Neural crest cell (in vitro differentiated cells): ENCODE measurements at places on chromosomes 2 and 18. TPM values are rescaled to one million over a fixed set of nuclear protein-coding genes. Genes with fewer than 3 reads are reported as not detected.
A peak's percentile ranks its signal among the peaks of the same experiment; 100 is the strongest.

GRCh38 chr18:54169431-54170403 is 54.8 kb downstream of the MBD2 start:
- DNase-seq: no peak

DNA sequence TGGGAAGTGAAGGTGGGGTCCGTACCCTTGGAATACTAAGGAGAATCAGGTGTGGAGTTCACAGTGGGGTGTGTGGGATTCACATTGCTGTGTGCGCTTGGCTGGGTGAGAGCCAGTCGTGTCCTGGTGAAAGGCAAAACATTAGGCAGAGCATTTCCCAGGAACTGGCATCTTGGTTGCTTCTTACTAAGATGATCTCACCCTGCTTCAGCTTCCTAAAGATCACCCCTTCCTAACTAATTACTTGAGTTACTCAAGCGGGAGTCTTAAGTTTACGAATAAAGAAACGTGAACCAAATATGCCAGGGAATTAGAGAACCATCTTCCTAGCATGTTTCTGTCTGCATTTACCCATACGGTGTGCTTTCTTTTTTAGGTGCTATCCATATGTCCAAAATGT is 122.9 kb downstream of the NCK2 start:
- DNase-seq: no peak

The FSIP2 gene
- total RNA-seq: 8.0 and 10.1 TPM in 2 replicates

GRCh38 chr2:7265286-7265685 is 348.1 kb downstream of the RNF144A start:
- no peak for DNase-seq

DNA sequence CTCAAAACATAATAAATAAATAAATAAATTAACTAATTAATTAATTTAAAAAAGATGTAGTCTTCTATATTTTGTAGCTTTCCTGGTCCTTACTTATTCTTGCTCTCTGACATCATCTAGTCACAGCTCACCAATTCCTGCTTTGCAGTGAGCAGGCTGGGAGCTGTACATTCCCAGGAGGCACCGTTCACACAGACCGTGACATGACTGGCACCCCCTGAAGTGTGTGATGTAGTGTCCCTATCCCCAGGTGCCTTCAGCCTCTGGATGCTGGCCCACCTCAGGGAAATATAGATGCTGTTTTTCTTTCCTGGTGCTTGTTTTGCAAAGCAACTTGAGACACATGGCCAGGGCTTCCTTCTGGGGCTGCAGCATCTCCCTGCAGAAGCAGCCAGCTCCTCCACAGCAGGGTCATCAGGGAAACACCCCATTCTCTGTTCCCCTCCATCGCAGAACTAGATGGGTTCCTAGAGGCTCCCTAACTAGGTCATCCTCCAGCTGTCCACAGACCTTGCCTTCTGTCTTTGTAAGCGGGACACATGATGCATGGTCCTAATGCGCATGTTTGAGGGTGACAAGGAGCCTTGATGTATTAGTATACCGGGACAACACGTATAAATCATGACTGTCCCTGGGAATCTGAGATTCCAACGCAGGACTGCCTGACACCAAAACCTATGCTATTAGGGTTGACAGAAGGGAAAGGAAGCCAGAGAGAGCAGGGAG is 76.4 kb downstream of the RHOB start:
- DNase-seq: no peak

The C2orf78 gene
- total RNA-seq: not detected in 2 replicates

DNA sequence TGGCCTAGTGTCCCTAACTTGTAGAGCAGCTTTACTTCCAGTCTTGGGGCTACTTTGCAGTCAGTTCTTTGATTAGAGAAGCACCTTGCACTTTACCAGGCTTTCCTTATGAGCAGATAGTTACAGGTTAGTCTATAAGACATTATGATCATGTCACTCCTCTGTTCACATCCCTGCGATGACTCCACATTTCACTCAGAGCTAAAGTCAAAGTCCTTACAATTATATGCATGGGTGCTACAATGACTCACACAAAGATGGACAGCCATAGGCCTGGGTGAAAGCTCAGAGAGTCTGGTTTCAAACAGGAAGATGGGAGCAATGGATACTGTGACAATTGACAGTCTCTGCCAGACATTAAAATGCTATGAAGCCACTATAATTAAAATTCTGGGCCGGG is 27.1 kb upstream of the SSB start:
- no peak for DNase-seq

- DNase-seq: no peak
These were observed 265.2 kb upstream of the SPHKAP start for GRCh38 chr2:228446734-228447133.

GRCh38 chr2:150486539-150487484 is 655 bp downstream of the RND3 start:
- peak; percentile 17 for DNase-seq

The AQP12B gene
- total RNA-seq: not detected in 2 replicates

The TP53I3 gene
- total RNA-seq: 38.3 and 40.8 TPM in 2 replicates

DNA sequence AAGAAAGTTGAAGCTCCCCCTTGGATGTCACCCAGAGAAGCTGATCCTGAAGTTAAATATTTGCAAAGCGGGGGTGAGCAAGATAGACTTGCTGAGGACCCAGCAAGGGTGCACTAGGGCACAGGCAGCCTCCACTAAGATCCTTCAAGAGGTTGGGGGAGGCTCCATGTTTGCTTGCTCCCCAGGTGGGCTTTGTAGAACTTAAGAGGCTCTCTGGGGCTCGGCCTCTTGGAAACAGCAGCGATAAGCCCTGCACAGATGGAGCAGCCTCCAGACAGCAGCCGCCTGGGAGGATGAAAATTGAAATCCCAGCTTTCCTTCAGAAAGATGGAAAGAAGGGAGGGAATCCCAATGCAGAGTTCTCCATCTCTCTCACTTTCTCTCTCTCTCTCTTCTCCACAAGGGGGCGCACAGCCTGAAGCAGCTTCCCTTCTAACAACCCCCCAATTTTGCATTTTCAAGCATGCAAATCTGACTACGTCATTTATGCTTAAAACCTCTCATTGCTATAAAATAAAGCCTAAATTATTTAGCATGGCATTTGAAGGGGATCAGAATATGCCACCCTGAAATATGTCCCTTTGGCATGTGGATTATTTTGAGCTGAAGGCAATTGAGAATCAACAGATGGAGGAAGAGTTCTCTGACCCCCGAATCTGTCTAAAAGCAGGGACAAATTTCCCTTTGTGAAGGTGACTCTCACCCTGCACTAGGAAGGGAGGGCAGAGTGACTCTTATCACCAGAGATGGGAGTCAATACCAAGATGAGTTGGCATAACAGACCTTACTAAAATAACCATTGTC is 185.7 kb upstream of the KLHL29 start:
- DNase-seq: peak; percentile 20

The FAM110C gene
- 0.07 and 0.09 TPM in 2 replicates for total RNA-seq

The GALR1 gene
- not detected in 2 replicates for total RNA-seq

The TUBB8B gene
- total RNA-seq: not detected in 2 replicates

- DNase-seq: no peak
These were observed 9.4 kb upstream of the TXNDC2 start for GRCh38 chr18:9876212-9876866.

- no peak for DNase-seq
These were observed 131.4 kb downstream of the CDH20 start for GRCh38 chr18:61464551-61465142.

DNA sequence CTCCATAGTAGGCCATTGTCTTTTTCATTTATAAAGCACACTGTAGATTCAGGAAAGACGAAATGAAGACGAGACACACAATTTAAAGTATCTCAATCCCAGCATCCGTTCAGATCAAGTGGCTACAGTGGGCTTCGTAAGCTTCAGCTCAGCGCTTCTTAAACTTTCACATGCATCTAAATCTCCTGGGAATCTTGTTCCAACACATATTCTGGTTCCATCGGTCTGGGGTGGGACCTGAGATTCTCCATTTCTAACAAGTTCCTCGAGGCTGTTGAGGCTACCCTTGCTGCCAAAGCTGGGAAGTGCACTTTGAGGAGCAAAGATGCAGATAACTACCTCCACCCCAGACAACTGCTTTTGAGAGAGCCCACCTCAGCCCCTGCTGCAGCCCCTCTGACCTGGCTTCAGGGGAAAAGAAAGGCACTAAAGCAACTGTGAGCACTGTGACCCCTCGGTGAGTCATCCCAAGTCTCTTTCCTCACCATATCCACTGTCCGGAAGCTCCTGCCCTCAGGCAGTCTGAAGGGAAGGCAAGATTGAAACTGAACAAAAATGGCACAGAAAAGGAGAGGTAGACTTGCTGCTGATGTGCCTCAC is 201.1 kb upstream of the FBXO11 start:
- peak; percentile 28 for DNase-seq

GRCh38 chr18:35506024-35506712 is 8.4 kb upstream of the INO80C start:
- no peak for DNase-seq

DNA sequence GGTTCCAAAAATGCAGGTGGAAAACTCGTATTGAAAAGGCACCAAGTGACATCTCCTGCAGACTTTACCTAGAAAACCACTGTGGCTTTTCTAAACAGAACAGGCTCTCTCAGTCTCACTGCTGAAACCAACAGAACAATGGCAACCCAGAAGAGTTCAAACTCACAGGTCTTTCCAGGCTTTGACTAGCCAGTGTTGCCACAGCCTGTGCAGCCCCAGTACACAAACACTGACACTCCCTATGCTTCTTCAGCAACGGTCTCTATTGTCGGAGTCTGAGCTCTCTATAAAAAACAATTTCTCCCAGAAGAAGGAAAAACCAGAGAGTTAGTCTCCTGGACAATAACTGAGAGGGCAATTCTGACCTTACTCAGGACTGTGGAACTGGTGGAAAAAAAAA is 87.8 kb upstream of the RNU4ATAC start:
- no peak for DNase-seq

GRCh38 chr2:63000801-63001200 is 49.8 kb upstream of the OTX1 start:
- no peak for DNase-seq

The NPC1 gene
- 62.7 and 68.3 TPM in 2 replicates for total RNA-seq

The NTSR2 gene
- not detected in 2 replicates for total RNA-seq

The MRO gene
- total RNA-seq: 0.12 and 0.23 TPM in 2 replicates

GRCh38 chr2:25063876-25064660 is 22.2 kb downstream of the EFR3B start:
- no peak for DNase-seq

DNA sequence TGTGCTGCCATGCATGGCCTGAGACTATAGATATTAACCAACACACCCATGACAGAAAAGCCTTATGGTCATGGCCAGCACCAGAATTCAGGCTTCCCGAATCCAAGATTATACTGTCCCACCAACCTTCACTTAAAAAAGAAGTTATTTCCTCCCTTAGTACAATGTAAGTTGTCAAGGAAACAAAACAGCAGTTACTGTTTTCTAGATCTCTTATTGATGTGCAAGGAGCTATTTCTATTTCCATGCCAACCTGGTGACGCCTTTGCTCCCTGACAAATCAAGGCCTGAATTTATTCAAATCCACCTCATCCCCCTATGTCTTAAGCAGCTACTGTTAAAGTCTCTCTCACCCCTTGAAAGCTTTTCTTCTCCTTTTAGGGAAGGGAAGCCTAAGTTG is 249.3 kb downstream of the ZNF521 start:
- no peak for DNase-seq

DNA sequence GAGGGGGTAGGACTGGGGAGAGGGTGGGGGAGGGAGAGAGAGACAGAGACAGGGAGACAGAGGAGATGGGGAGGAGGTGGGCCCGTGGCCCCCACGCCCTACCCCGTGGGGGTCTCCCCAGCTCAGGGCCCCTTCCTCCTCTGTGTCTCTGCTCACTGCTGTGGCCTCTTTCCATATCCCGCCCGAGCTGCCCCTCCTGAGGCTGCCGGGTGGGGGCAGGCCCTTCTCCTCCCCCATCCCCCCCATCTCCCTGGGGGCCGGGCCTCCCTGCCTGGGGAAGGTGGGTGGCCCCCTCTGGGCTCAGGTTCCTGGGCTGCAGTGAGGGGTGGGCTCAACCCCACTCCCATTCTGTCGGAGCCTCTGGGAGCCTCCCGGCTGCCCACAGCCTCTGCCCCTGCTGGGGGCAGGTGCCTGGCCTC is 332 bp upstream of the PDCD1 start:
- no peak for DNase-seq

- DNase-seq: no peak
These were observed 50.1 kb upstream of the ASAP2 start for GRCh38 chr2:9156483-9156882.
